ENCODE measurements at places on chromosomes 5 and 9.

- DNase-seq: no peak
Observed at GRCh38 chr9:98774746-98775145, 21.6 kb downstream of the ANKS6 start.

DNA sequence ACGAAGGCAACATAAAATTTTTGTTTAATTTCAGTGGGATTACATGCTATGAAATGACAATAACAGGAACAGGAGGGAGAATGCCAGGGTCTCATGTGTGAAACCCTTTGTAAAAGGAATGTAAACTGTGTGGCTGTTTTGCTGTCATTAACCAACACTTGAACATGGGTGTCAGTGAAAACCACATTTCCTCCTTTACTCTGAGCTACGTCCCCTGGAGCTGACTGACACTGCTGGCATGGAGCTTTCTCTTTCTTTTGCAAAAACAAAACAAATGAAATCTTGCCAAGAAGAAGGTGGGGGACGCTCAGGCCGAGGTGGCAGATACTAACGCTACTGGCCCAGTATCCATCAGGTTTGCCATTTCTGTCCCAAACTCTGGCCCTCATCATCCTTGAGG lies 121.4 kb downstream of the DMRT2 start:
- no peak for DNase-seq

DNA sequence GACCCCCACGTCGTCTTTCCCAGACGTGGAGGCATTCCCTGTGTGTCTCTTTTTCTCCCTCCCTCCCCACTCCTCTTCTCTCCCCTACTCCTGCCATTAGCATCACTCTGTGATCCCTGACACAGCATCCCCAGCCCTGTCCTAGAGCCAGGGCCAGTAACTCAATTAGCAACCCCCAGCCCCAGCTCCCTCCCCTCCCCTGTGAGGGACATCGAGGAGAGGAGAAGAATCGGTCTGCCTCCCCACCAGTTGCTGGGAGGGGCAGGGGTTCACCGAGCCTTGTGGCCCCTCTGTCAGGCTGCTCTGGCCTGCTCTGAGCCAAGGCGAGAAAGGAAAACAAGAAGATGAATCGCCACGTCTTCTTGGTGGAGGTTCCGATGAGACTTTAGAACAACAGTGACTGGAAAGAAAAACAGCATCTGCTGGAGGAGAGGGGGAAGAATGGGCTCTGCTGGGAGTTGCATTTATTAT lies 123.1 kb downstream of the PAPPA start:
- no peak for DNase-seq

- DNase-seq: no peak
Observed at GRCh38 chr5:53397141-53397757, 83.2 kb upstream of the FST start.

GRCh38 chr9:8374471-8374870 lies 574.9 kb upstream of the DMAC1 start:
- no peak for DNase-seq

DNA sequence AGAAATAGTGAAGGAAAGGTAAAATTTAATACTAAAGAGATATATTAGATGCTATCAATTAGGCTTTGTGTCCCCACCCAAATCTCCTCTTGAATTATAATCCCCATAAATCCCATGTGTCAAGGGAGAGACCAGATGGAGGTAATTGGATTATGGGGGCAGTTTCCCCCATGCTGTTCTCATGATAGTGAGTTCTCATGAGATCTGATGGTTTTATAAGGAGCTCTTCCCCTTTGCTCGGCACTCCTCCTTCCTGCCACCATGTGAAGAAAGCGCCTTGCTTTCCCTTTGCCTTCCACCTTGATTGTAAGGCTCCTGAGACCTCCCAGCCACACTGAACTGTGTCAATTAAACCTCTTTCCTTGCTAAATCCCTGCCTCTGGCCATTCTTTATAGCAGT lies 697.0 kb upstream of the RGMB start:
- DNase-seq: no peak

- no peak for DNase-seq
Observed at GRCh38 chr5:123217173-123217572, 128.1 kb downstream of the PRDM6 start.

DNA sequence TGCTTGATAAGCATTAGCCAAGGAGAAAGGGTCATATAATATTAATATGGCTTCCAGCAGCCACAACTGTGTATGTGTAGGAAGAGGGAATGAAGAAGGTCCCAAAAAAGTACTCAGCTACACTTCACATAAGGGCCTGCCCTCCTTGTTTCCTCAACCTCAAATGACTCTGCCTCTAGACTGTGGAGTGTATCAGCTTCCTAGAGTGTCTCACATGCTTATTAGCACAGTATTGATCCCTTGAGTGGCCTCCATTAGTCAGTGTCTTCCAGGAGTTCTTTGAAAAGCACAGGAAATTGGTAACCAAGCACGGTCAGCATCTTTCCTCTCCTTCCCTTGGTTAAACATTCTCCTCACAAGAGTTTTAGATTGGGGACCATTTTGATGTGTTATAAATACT lies 190.4 kb upstream of the ATP10B start:
- no peak for DNase-seq

DNA sequence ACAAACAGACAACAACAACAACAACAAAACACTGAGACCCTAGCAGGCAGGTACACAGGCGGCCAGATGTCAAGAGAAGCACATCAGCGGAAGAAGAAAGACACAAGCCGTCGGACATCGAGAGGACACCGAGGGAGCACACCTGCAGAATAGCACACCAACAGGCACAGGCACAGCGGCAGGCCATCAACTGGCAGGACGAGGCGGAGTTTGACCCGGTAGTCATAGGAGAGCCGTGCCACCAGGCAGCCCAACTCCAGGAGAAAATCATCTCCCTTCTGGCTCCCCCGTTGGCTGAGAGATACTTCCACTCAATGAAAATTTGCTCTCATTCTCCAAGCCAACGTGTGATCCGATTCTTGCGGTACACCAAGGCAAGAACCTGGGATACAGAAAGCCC lies 352.1 kb upstream of the IZUMO3 start:
- no peak for DNase-seq

DNA sequence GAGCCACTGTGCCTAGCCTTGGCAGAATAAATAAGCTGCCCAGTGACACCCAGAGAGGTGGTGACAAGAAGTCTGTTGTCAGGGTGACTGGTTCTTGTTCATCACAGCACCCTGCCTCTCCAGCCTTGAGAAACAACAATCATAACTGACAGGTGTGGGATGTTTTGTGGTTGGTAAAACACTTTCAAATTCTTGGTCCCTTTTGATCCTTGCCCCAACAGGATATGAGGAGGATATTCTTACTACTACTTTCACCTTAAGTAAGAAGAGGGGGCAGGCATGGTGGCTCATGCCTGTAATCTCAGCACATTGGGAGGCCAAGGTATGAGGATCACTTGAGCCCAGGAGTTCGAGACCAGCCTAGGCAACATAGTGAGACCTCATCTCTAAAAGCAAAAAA lies 14.2 kb upstream of the FRRS1L start:
- no peak for DNase-seq

- DNase-seq: no peak
Observed at GRCh38 chr9:21121595-21122251, 19.9 kb downstream of the IFNW1 start.

GRCh38 chr5:95261437-95262175 lies 23.3 kb downstream of the MCTP1 start:
- no peak for DNase-seq

GRCh38 chr9:130149654-130150286 lies 22.4 kb upstream of the NCS1 start:
- no peak for DNase-seq

DNA sequence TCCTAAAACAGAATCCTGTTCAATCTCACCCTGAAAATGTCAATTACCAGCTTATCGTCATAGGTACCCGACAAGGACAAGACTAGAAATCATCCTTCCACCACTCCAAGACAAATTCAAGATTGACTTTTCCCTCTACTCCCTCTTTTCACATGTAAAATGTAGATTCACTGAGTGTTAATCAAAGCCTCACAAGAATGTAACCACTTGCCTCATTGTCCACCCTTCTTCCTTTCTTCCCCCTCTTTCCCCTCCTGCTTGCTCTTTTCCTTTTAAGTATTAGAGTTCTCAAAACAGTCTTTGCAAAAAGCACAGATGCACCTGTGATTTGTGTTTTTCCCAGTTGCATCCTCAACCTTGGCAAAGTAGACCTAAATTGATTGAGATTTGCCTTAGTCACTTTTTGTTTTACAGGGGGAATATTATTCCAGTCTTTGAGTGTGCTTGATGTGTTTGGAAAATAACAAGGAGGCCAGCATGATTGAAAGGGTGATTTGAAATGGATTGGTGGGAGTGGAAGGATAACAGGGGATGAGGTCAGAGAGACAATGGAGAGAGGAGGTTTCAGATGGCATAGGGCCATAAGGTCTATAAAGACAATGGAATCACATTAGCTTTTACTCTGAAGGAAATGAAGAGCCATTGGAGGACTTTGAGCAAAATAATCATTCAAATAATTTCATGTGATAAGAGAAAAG lies 231.3 kb upstream of the TYRP1 start:
- DNase-seq: no peak

DNA sequence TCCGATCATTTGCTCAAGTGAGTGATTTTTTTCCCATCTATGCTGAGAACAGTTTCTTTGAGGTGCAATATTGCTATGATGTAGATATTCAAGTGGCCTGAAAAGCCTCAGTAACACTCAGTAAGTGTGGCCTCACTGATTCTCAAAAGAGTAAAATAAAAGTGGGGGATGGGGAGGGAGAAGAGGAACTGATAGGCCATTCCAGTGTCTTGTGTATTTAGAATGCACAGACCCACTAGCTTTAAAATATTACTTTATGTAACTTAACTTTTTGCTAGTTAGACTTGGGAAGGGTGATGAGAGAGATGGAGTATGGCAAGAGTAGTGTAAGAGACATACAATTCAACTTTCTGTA lies 79.5 kb upstream of the ZNF608 start:
- DNase-seq: no peak

DNA sequence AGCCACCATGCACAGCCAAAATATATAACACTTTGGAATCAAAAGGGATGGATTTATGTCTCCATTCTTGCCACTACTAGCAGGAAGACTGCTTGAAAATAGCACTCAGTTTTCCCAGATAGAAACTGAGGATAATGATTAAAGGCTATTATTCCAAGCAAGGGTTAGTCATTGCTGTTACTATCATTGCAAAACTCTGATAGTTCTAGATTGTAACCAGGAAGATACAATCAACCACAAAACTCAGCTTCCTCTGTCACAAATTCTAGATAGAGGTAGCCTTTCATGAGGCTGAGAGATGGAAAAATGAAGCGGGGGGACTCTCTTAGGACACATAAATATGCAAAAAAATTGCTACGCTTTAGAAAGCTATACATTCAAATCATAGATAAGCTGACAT lies 3.1 kb downstream of the ANXA1 start:
- no peak for DNase-seq

DNA sequence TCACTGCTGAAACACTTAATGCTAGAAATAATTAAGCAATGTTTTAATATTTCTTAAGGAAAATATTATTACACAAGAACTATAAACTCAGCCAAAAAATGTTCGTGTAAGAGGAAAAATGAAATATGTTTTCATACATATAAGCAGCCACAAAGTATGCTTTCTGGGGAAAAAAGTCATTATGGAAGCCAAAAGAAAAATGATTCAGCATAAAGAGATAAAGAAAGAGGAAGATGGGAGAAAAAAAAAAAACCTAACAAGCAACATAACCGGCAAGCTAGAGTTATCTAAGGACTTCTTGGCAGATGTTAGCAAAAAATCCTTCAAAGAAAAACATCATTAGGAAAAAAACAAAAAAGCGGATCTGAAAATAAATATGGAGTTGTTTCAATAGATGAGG lies 179.1 kb downstream of the MUSK start:
- DNase-seq: no peak

GRCh38 chr5:74639807-74640449 lies 600 bp downstream of the ENC1 start:
- DNase-seq: peak; percentile 41

GRCh38 chr9:1979741-1980367 lies 35.3 kb upstream of the SMARCA2 start:
- DNase-seq: no peak

DNA sequence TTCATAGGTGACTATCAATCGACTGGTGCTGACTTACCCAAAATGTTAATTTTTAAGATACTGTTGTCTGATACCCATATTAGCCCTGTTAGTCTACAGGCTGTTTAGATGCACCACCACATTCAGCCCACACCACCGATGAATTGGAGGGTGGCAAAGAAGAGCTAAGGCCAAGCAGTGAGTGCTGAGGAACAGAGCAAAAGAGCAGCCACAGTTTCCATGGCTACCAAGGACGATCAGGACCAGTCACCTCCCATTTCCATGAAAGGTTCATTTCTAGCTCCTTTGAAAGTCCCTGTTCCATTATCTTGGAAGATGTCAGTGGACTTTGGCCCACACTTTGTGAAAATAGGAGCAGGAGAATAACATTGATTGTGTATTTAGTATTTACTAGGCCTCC lies 362.9 kb downstream of the TRIM32 start:
- DNase-seq: no peak

- no peak for DNase-seq
Observed at GRCh38 chr5:172059661-172060100, 53.2 kb upstream of the FBXW11 start.

GRCh38 chr5:428219-428618 lies 14.8 kb upstream of the EXOC3 start:
- peak; percentile 5 for DNase-seq

GRCh38 chr9:71986900-71987299 lies 73.5 kb downstream of the C9orf57 start:
- no peak for DNase-seq

GRCh38 chr5:116930616-116931015 lies 356.0 kb upstream of the SEMA6A start:
- DNase-seq: no peak

GRCh38 chr9:75604661-75605060 lies 285.8 kb upstream of the PCSK5 start:
- no peak for DNase-seq

- no peak for DNase-seq
Observed at GRCh38 chr5:147479444-147479843, 30.4 kb downstream of the DPYSL3 start.

DNA sequence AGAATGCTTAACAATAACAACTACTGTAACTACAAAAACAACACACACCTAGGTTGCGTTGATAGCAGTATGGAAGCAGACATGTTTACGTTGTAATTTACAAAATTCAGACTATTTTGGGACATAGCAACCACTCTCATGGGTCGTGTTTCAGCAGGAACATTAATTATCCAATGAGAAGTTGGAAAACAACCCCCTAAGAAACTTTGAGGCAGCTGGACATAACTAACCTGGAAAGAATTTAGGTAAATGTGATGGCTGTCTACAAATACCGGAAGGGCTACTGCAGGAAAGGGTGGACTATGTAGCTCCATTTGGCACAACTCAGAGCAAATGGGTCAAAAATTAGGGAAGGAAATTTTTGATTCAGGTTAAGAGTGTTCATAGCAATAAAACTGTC lies 409.3 kb downstream of the ADGRV1 start:
- no peak for DNase-seq

DNA sequence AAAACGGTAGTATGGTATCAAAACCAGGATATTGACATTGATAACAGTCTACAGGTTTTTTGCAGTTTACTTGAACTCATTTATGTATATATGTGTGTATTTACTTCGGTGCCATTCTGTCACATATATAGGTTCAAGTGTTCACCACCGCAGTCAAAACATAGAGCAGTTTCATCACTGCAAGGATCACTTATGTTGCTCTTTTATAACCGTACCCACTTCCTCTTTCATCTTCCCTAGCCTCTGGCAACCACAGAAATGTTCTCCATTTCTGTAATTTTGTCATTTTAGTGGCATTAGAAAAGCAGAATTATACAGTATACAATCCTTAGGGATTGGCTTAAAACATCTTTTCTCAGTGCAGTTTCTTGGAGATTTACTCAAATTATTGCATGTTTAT lies 90.3 kb downstream of the SH3GL2 start:
- no peak for DNase-seq

- DNase-seq: no peak
Observed at GRCh38 chr5:175201393-175201792, 242.6 kb downstream of the DRD1 start.
